ENCODE measurements at places on chromosomes 7 and 10.

DNA sequence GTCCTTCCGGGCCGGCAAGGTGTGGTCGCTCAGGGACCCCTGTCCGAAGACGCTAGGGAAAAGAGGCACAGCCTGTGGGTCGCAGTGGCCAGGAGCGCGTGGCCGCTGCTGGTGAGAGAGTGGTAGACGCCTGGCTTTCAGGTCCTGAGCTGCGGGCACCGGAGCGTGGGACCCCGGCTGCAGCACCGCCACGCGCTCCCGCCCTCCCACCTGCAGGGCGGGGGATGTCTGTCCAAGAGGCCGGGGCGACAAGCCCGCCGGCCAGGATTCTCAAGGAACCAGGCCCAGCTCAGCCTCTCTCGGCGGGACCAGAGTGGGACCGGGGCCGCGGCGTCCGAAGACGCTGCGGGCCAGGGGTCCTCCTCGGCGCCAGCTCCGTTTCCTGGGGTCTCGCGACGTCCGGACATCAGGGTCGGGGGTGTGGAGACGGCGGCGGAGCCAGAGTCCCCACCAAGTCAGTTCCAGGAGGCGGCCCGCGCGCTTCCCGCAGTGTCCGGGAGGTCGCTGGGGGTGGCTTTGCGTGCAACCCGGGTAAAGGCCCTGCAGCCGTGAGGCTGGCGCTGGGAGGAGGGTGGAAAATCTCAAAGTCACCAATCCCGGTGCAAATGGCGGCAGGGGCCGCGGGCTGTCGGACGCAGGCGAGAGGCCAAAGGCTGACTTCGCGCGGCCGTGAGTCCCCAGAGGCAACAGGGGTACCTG is 5.5 kb downstream of the ZNF503 start:
- DNase-seq: no peak

DNA sequence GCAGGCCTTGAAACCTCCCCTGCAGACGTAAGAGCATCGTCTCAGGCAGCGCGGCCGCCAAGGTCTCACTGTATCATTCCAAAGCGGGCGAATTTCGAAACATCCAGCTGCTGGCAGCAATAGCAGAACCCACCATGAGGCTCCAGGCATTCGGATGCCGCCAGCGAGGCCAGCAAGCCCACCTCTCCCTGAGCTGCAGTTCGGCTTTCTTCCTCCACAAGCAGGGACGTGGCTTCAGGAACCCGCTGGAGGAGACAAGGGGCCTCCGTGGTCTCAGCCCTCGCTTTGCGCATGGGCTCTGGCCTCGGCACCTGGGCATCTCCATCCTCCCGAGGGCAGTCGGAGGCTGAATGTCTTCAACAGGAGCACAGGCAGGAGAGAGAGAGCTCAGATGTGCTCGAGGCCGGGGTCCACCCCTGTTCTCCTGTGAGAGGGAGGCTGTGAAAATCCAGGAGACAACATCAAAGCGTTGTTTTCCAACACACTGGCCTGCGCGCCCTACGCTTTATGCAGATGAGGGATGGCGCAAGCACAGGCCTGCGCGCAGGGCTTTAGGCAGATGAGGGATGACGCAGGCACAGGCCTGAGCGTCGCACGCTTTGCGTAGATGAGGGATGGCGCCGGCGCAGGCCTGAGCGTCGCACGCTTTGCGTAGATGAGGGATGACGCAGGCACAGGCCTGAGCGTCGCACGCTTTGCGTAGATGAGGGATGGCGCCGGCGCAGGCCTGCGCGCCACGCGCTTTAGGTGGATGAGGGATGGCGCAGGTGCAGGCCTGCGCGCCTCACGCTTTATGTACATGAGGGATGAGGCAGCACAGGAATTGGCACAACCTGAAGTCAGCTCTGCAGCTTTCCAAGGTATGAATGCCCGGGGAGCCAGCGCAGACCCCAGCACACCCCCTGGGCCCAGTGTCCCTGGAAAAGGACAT is 103.2 kb downstream of the WDR37 start:
- DNase-seq: no peak

- no peak for DNase-seq
Measured at GRCh38 chr10:11086177-11086840, 68.6 kb downstream of the CELF2 start.

GRCh38 chr10:6431861-6432260 is 148.2 kb downstream of the PRKCQ start:
- DNase-seq: no peak

DNA sequence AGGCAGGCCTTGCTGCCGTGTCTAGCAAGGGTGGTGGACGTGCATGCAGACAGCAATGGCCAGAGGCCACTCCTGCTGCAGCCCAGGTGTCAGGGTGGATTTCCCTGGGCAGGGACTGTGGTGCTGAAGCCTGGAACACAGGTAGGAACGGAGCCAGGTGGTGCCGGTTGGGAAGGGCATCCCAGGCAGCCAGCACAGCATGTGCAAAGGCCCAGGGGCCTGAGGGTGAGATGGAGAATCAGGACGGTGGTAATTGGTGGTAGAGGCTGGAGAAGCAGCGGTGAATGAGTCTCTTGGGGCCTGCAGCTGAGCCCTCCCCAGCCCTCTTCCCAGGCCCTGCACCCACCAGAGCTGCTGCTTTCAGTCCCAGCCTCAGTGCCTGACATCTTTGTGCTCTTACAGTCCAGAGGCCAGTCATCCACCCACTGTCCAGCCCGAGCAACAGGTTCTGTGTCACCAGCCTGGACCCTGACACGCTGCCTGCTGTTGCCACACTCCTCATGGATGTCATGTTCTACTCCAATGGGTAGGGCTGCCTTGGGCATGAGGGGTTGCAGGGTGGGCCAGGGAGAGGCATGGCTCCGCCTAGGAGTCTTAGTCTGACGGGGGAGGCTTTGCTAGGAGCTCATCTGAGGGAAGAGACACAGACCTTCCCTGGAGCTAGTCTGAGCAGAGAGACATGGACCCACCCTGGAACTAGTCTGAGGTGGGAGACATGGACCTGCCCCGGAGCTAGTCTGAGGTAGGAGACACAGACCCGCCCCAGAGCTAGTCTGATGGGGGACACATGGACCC is 54.3 kb downstream of the CASTOR2 start:
- no peak for DNase-seq

GRCh38 chr7:150404805-150405583 is 25.9 kb downstream of the ZNF775 start:
- DNase-seq: peak; percentile 83

DNA sequence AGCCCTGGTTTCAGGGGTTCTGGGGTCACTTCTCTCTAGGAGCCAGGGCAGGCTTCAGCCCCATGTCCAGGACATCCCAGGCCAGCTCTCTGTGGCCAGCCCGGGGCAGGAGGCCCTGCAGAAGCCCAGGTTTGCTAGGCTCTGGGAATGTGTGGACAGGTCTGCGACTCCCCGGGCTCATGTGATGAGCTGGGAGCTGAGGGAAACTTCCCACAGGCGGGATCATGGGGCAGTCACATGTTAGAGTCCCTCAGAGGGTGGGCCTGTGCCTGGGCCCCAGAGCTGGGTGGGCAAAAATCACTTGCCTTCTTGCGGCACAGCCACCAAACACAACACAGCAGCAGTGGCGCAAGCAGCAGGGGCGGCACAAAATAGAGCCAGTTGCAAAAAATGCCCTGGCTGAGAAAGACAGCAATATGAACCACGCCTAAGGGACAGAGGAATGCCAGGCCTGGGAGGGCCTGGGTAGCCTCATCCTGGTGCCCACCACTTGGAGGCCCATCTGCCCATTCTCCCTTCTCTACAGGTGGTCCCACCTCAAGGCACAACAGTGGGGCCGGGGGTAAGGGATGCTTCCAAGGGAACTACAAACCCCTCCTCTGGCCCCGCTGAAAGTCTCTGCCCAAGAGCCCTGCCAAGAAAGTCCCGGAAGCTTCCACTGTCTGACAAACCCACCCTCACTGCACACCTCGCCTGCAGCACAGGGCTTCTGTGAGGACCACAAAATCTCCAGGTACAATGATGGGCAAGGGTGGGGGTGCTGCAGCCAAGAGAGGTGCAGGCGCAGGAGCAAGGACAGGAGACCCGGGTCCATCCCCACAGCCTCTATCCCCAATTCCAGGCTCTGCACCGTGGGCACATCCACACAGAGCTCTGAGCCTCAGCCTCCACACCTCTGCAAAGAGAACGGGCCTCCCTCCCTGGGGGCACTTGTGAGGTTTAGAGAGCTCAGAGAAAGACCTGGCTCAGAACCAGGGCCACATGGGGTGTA is 34.6 kb upstream of the ANTXRL start:
- DNase-seq: no peak

- peak; percentile 20 for DNase-seq
Measured at GRCh38 chr10:26890956-26891355, 30.2 kb upstream of the ABI1 start.

- no peak for DNase-seq
Measured at GRCh38 chr10:29119374-29119773, 169.5 kb upstream of the LYZL1 start.

DNA sequence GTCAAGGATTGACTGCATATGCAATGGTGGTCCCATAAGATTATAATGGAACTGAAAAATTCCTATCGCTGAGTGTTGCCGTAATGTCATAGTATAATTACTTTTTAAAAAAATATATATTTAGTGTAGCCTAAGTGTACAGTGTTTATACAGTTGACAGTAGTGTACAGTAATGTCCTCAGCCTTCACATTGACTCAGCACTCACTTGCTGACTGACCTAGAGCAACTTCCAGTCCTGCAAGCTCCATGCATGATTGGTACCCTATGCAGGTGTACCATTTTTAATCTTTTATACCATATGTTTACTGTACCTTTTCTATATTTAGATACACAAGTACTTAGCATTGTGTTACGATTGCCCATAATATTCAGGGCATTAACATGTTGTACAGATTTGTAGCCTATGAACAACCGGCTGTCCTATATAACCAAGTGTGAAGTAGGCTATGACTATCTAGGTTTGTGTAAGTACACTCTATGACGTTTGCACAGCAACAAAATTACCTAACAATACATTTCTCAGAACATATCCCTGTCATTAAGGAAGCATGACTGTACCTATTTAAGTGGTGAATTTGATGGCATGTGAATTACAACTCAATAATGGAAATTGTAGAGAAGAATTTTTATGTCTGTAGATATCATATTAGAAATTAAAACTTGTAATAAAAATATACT is 40.9 kb downstream of the CCNY start:
- no peak for DNase-seq

GRCh38 chr7:4286351-4286750 is 395.7 kb upstream of the FOXK1 start:
- DNase-seq: peak; percentile 79

GRCh38 chr10:124058346-124059003 is 34.9 kb downstream of the CHST15 start:
- DNase-seq: no peak

DNA sequence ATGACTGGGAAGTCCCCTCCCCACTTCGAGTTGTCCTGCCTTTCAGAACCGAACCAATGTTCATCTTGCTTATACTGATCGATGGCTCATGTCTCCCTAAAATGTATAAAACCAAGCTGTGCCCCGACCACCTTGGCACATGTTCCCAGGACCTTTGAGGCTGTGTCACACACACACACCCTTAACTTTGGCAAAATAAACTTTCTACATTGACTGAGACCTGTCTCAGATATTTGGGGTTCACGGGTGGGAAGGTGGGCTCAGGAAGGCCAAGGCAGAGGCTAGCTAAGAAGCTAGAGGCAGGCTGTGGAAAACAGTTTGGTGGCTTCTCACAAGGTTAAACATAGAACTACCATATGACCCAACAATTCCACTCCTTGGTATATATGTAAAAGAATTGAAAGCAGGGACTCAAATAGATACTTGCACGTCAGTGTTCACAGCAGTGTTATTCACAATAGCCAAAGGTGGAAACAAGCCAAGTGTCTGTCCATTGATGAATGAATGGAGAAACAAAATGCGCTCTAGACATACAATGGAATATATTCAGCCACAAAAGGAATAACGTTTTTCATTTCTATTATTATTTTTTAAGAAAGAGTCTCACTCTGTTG is 15.4 kb downstream of the PRF1 start:
- no peak for DNase-seq

- no peak for DNase-seq
Measured at GRCh38 chr10:52215745-52216361, 98.2 kb upstream of the DKK1 start.

- DNase-seq: no peak
Measured at GRCh38 chr7:116426428-116427156, 72.9 kb upstream of the CAV2 start.

DNA sequence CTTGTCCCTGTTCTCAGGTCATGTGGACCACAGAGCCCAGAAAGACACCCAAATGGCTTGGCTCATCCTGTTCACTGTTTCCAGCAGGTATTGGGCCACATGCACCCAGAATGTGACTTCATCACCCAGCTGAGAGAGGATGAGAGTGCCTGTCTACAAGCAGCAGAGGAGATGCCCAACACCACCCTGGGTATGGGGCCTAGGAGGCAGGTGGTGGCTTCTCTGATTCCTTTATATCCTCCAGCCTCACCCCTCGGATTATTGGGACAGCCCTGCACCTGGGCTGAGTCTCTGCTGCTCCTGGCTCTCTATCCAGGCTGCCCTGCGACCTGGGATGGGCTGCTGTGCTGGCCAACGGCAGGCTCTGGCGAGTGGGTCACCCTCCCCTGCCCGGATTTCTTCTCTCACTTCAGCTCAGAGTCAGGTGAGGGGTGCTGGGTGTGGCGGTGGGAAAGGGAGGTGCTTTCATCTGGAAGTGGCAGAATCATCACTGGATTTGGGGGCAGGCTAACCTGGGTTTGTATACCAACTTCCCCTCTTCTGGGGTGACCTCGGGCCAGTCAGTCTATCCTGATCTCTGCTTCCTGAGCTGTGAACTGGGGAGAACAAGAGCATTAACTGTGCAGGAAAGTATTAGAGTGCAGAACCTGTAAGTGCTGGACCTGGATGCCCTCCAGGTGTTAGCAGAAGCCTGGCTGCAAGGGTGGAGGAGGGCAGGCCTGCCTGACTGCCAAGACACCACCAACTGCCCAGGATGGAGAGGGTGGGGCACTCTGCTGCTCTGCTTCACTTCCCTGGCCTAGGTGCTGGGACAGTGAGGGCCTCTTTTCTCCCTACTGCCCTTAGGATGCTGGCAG is 5.2 kb downstream of the GHRHR start:
- DNase-seq: no peak

GRCh38 chr10:590721-591120 is 98.7 kb downstream of the DIP2C start:
- no peak for DNase-seq

GRCh38 chr10:10403762-10404161 is 613.9 kb upstream of the CELF2 start:
- DNase-seq: no peak

DNA sequence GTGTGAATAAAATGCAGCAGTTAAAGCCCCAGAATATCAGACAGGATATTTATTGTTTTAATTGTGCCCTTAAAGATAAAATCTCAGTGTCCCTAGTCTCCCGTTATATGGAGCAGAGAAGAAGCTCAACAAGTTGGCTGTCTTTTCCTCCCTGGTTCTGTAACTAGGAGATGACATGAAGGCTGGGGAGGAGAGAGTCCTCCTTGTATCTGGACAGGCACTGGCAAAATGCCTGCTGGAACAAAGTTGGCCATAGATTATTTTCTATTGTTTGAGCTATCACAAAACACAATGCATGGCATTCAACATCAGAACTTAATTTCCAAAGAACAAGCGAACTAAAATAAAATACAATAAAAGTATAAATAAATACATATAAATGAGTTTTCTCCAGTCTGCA is 694.9 kb upstream of the KCND2 start:
- no peak for DNase-seq
